ENCODE measurements at places on chromosomes 13 and 19.

- no peak for DNase-seq
Observed at GRCh38 chr13:111219280-111219679, 101.2 kb upstream of the TEX29 start.

DNA sequence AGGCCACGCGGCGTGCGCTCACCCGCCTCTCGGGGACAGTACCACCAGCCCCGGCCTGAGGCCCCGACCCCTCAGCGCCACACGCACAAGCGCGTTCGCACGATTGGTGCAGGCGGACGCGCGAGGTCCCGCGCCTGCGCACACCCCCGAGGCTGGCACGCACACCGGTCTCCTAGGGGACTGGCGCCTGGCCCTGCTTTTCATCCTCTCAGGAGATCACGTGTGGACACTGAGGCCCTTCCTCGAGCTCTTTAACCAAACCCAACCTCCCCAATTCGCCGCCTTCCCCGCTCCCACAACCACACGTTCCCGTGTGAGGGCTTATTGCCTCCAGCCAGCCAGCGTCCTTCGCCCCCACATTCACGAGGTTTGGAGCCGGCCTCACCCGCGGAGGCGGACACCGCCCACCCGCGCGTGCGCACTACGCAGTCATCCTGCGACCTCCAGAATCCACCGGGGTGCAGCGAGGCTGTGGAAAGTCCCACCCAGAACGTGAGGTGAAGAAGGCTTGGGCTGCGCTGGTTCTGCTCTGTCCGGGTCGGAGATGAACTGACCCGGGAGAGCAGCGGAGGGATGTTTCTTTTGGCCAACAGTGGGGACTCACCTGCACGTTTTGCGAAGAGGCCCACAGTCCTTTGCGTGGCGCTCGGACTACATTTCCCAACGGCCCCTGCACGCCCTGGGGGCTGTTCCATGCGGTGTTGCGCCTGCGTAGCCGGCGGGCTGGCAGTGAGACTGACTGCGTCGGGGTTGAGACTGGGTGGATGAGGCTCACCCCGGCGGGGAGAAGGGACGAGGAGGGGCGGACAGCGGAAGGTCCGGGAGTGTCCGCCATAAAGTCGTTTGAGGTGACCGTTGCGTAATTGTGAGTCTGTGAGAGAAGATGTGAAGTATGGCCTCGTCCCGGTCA is 539 bp upstream of the ZNF667 start:
- DNase-seq, result peak; percentile 88

- DNase-seq, result no peak
Observed at GRCh38 chr19:43848821-43849220, 21.7 kb downstream of the ZNF283 start.

GRCh38 chr19:39423258-39424086 is 11.0 kb downstream of the PLEKHG2 start:
- DNase-seq, result no peak

DNA sequence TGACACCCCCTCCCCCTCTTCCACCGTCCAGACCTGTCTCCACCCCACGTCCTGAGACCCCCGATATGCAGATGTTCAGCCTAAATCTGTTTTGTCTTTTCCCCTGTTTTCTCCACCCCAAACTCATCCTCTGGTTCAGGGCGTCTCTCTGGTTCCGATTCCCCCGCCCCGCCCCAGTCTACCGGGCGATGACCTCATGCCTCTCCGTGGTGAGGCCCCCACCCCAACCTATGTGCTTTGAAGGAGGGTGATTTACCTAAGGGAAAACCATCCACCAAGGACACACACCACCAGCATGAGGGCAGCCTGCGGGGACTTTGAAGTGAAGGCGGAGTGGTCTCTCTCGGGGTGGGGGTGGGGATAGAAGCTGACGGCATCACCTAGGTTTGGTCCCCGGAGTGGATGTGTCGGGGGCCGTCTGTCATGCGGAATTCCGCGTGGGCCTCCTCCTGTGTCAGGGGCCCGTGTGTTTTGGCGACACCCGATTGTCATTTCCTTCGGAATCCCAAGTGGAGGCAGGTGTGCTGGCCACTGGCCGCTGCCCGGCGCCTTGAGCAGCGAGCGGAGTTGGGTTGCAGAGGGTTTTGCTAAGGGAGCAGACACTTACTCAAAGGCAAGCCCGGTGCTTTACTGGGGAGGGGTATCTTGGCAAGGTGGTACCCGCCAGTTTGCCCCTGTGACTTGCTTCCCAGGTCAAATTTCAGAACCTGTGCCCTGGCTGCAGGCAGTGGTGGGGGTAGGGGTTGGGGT is 1.4 kb downstream of the FZR1 start:
- DNase-seq, result no peak

DNA sequence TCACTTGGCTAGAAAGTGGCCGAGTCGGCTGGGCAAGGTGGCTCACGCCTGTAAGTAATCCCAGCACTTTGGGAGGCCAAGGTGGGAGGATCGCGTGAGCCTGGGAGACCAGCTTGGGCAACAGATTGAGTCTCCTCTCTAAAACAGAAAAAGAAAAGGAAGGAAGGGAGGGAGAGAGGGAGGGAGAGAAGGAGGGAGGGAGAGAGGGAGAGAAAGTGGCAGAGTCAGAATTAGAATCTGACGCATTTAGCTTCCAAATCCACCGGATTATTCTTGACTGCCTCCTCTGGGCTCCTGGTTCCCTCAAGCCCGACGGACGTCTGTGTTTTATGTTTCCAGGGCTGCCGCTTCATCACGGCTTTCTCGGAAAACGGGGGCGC is 22.5 kb downstream of the LRFN3 start:
- DNase-seq, result no peak

DNA sequence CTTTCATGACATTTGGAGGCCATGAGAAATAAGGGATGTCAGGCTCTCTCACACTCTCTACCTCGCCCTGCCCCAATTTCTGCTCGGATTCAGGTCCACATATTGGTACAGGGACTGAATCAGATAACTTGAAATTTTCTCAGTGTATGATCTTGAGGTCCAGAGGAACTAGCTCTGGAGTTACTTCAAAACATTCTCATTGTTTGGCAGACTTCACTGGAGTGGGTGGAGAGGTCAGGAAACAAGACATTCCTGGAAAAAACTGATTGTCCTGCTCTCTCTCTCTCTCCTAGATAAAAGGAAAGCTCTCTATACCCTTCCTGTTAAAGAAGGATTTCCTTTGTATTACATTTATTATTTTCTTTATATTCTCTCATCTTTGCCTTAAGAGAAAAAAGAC is 428.1 kb upstream of the DACH1 start:
- no peak for DNase-seq

- DNase-seq, result no peak
Observed at GRCh38 chr13:51364404-51365008, 25.0 kb downstream of the SERPINE3 start.

- DNase-seq, result no peak
Observed at GRCh38 chr19:29489172-29489951, 36.4 kb upstream of the VSTM2B start.

DNA sequence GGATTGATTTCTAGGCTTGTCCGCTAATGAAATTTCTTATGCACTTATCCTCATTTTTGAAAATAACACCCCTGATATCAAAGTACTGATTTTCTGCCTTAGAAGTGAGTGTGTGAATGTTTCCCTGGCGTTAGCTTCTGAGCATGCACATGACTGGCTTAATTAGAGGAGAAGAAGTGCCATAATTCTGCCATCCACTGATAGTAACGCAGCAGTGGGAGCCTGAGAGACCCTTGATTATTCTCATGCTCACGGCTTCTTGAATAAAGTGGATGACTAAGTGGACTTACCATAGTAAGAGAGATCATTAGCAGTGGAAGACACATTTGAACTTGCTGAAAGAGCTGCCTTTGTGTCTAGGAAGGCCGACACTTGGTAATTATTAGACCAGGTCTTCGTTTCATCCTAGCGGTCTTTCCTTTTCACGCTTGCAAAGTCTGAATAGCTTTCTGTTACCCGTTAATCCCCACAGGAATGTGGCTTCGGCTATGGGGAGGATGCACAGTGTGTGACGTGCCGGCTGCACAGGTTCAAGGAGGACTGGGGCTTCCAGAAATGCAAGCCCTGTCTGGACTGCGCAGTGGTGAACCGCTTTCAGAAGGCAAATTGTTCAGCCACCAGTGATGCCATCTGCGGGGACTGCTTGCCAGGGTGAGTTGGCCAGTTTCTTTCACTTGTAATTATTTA is 45.3 kb downstream of the TNFRSF19 start:
- no peak for DNase-seq

DNA sequence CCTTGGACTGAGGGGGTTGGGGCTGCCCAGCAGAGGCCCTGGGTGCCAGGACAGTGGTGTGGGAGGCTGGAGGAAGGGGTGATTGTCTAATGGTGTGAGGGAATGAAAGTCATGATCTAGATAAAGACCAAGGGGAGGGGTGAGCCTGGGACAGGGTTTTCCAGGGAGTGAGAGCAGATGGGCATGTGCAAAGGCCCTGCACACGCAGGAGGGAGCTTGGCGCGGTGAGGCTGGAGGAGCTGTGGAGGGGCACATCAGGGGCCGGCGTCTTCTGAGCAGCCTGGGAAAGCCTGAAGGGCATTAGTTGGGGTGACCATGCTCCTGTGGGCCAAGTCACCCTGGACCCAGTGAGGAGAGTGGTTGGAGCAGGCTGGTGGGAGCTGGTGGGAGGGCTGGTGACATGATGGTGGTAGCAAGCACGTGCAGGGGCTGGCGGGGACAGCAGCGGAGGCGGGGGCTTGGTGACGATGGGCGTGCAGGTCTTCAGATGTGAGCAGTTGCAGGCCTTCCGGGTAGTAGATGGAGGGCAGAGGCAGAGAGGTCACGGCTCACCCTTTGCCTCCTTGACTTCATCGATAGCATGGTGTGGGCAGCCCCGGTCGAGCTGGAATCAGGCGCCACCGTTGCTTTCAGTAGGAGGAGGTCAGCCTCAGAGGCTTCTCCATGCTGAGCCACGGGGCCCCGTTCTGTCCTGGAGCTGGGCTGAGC is 20.2 kb upstream of the F2RL3 start:
- no peak for DNase-seq

GRCh38 chr19:41228486-41228885 is 9.5 kb downstream of the AXL start:
- no peak for DNase-seq

DNA sequence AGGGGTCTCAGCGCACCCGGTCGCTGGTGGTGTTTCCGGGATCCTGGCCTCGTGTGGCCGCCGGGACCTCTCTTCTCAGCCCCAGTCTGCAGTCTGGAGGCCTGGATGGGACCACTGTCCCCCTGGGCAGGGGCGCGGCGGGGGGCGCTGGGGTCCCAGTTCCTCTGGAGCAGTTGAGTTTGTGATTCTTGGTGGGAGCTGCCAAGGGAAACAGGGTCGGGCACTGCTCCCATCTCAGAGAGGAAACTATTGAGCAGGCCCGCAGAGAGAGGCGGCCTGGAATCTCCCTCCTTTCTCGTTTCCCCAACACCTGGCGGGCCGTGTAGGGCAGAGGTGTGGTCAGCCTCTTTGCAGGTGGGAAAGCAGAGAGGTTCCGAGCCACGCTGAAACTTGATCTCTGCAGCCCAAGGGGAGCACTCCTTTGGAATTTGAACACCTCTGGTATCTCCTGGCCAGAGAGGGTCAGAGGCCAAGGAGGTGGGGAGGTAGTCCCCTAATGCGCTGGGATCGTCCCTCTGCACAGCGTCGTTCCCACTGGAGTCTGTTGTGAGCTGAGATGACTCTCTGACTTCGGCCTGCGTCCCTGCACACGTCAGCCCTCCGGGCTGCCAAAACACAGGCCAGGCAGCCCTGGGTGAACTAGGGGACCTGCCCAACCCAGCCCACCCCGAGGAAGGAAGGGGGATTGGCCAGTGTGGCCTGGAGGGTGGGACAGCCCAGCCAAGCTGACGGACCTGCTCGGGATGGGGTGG is 741 bp downstream of the PLEKHF1 start:
- no peak for DNase-seq

DNA sequence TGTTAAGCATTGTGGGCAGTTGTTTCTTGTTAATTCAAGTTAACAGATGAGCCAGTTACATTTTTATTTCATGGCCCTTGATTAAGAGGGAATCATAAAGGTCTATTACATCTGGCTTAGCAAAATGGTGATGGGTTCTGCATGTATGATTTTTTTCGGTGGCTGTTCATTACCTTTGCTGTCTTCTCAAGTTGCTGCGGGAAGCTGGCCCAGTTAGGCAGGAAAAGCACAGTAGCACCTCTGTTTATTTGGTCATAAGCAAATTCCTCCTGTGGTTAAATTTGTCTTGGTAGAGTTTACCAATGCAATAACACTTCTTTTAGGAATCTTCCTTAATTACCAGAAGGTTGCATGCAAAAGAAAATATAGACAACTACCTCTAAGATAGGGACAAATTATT is 104.5 kb downstream of the FRY start:
- DNase-seq, result no peak

DNA sequence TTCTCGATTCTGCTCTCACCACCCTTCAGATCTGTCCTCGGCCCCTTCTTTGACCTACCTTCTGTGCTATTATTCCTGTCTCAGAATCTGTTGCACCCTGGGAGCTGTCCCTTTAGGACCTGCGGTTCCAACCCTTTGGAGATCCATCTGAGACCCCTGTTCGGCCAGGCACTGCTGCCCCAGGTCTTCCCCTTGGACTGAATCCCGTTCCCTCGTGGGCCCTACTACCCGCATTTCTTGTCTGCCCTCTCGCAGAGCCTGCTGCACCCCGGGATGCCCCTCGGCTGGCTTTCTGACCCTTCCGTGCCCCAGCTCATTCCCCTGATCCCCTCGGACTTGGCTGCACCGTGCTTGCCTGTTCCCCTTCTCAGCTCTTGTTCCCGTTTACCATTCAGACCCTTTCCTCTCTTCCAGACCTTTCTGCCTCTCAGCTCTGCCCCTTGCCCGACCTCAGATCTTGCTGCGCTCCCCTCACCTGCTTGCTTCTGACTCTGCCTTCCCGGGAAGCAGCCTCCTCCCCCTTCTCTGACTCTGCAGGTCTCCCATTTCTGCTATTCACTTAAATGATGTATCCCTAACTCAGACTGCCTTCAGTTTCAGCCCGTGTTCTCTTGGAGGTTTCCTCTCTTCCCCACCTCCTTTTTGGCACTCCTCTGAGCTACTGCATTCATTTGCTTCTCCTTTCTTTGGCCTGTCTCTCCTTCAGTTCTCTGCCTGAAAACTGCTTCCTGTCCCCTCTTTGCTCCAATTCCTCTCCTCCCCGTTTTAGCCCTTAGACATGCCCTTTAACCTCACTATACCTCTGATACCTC is 1.1 kb downstream of the ARHGAP35 start:
- no peak for DNase-seq

DNA sequence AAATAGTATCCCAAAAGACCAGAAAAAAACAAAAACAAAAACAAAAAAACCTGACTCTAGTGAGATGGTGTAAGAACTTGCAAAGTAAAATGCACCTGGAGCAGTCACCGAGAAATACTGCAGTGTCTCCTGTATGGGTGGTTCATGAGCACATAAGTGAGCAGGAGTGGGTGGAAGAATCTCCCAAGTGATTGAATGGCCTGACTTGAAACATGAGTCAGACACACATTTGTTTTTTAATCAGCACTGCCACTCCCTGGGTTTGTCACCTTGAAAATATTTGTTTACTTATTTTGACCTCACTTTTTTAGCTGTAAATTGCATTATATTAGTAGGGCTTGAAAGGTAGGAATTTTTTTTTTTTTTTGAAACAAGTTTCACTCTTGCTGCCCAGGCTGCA is 2.0 kb downstream of the ZNF431 start:
- DNase-seq, result no peak

- DNase-seq, result peak; percentile 71
Observed at GRCh38 chr19:29665215-29665825, at the start of gene PLEKHF1. TSS of gene PLEKHF1 (plus strand) at chr19:29665461. CDS start at chr19:29673840, 8,379 bp downstream.

- no peak for DNase-seq
Observed at GRCh38 chr19:33156334-33156733, 24.4 kb downstream of the WDR88 start.

GRCh38 chr13:97914540-97914939 is 38.9 kb upstream of the IPO5 start:
- no peak for DNase-seq

- no peak for DNase-seq
Observed at GRCh38 chr19:5066768-5067167, 97.9 kb downstream of the KDM4B start.

- DNase-seq, result no peak
Observed at GRCh38 chr19:10290357-10290875, 664 bp downstream of the ICAM5 start.
